Right lung (tissue), 10 donors: ENCODE measurements at places on chromosomes 6 and 20.

GRCh38 chr20:10249822-10250221 lies 31.2 kb downstream of the SNAP25 start:
- no peak for DNase-seq

DNA sequence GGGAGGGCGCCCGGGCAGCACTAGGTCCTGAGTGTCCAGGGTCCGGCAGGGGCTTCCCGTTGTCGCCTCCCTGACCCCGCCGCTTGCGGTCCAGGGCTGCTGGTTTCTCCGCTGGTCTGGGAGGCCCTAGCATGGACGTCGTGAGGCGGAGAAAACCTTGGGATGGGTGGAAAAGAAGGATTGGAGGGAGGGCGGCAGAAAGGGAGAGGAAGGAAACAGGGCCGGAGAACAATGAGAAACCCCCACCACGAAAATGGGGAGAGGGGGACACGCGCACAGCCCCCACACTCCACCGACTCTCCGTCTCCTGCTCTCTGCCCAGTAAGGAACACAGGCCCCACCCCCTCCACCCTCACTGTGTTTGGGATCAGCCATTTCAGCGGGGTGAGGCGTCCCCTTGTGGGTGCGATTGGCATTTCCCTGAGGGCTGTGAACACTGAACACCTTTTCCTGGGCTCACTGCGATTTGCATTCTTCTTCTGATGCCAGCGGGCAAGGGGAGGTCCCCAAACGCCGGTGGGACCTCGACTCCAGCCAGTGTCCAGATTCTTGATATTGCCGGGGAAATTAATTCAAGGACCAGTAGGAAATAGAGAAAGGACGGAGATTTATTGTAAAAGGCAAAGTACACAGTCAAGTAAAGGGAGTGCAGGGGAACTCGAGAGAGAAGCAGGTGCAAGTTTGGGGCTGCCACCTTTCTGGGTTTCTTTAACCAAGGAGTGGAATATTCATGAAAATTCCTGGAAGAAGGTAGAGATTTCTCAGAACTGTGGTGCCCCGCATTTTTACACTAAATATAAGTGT lies 3.3 kb upstream of the RAET1G start:
- DNase-seq, result peak; percentile 82

DNA sequence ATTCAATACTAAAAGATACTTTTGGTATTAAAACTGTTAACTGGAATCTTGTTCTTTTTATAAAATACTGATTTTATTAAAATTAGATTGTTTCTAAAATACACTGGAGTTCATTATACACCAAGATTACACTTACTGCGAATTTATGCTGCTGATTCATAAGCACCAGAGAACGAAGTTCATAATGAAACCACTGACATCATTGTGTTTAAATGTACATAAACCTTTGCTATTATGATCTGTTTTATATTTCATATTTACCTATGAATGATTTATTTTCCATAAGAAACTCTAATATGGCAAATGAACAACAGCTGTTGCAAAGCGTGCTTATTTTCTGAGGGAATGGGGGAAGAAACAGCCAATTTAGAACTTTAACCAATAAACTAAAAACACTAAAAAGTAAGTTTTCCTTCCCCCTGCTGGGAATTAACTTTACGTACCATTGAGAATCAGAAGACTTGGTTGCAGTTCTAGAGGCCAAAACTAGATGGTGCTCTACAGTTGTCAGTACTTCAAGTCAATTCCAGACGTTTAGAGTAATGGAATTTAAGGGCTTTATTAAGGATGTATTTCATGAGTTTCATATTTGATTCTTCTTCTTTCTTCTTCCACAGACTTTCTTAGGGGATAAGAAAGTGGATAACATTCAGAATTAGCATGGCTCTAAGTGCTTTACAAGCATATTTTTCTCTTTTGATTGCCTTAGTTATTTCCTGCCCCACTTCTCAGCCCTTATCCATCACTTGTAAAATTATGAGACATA lies 30.8 kb upstream of the COL19A1 start:
- DNase-seq, result peak; percentile 57

GRCh38 chr20:41167481-41168253 lies 30.3 kb downstream of the PLCG1 start:
- no peak for DNase-seq

GRCh38 chr20:258963-259362 lies 1.4 kb downstream of the DEFB132 start:
- DNase-seq, result no peak

DNA sequence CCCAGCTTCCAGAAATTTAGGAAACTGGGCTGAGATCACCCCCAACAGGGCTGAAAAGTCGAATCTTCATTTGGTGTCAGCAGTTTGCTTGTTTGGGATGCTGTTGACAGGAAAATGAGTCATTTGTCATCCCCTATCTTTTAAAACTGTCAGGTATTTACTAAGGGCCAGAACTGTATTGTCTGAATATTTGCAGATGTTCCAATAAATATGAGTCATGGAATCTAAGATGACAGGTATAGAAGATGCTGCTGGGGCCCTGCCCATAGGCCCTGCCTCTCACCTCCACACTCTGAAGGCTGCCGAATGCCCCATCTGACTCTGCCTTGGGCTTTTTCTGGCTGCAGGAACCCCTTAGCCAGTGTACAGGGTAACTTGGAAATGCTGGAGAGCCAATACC lies 3.9 kb downstream of the ETV7 start:
- no peak for DNase-seq

- peak; percentile 20 for DNase-seq
Observed at GRCh38 chr20:23995905-23996666, 7.5 kb upstream of the GGTLC1 start.

- no peak for DNase-seq
Observed at GRCh38 chr6:34067814-34068213, 78.1 kb downstream of the GRM4 start.

DNA sequence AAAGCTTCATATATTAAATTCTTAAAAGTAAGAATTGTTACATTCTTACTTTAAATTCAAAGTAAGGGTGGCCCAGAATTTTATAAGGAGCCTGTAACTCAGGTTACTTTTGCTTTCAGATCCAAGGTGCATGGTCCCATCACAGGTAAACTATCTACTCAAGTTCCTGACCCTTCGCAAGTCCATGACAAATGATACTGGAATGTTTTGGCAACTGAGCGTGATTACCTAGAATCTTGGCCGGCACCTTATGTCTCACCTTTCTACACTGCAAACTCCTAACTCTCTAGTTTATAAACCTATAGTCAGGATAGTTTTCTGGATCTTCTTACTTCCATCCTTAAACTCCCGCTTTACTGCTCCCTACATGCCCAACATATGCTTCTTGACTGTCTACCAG lies 67.9 kb upstream of the HMGN3 start:
- DNase-seq, result no peak

DNA sequence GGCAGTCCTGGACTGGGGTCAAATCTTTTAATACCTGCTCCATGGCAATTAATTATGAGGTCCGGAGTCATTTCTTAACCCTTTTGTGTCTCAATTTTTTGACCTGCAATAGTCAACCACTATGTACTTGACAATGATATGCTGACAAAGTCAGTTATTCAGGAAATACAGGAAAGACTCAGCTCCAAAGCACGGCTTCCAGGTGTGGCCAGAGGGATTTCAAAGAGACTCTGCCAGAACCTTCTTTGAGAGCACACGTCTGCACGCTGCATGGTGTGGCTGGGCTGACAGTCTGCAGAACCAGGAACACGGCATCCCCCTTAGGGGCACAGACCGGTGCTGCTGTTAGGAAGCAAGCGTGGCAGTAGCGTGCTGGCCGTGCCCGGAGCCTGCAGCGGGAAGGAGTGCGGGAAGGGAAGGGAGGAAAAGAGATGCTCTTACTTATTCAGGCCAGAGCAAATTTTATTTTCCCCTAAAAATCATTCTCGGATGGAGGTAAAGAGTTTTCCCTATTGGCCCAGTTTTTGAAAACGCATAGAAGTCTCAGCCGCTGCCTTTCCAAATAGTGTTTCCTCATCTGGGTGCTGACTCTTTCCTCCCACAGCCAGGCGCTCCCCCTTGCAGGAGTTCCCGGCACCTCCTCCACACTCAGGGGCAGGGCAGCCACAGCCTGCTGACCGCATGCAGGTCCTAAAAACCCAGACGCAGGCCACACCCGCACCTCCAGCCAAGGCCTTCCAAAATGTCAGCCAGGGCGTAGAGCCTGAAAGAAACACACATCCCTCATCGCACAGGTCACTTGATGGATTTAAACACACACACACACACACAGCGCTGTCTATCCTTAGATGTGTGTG lies 187.4 kb upstream of the SNX9 start:
- DNase-seq, result no peak

DNA sequence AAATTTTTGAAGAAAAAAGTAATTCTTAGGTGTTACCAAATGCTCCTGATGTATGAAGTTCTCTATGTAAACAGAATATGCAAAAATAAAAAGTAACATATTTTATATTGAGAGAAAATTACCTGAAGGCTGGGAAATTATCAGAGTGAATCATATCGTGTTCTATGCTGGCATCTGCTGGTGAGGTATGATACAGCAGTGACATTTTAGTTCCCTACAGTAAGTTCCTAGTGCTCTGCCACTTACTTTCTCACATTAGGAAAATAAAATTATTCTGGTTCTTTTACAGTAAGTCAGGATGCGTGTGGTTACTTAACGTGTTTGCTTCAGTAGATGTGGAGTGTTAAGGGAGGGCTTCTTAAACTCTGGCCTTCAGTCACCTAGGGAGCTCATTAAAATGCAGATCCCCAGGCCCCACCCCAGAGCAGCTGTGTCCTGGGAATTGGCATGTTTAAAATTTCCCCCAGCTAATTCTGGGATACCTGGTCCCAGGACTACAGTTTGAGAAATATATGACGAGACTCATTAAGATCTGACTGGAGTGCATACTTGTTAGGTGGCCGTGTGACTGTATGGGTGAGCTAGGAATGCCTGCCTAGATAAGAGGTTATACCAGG lies 3.2 kb downstream of the ACTR5 start:
- DNase-seq, result no peak
